ENCODE measurements at places on chromosomes 16 and 17. TPM values are rescaled to one million over a fixed set of nuclear protein-coding genes. Genes with fewer than 3 reads are reported as not detected.

GRCh38 chr16:1877089-1877488, 5.1 kb upstream of the MEIOB start:
- DNase-seq: no peak

DNA sequence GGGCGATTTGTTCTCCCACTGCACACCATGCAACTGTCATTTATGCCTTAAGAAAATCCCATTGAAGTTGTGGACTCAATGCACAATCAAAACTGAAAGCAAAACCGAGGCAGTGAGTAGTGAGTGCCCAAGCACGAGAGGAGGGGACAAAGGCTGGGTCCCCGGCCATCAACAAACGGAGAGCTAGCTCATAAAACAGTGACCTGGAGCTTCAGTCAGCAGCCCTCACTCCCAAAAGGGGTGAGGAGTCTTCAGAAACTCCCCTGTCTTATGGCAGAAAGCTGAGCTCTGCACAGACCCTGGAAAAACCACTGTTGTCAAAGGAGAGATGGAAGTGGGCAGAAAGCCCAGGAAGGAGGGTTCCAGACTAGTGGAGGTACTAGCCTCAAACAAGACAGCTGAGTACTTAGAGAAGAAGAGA, 96.9 kb downstream of the ADCY9 start:
- no peak for DNase-seq

The RDM1 gene
- not detected for polyA plus RNA-seq

DNA sequence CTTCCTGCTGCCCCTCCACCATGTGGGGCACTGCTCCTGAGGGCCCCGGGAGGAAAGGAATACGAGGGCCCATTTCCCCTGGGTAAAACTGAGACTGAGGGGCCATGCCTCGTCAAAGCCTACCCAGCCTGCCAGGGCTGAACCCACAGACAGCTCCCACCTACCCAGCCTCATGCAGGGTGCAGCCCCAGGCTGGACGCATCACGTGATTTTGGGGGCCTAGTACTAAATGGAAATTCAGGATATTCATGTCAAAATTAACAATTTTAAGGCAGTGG, 3.4 kb upstream of the OSGIN1 start:
- no peak for DNase-seq
